Activated CD4-positive, alpha-beta memory T cell treated with anti-CD3 and anti-CD28 coated beads for 36 hours (primary cell): ENCODE measurements at places on chromosomes 12 and 14. TPM values are rescaled to one million over a fixed set of nuclear protein-coding genes. Genes with fewer than 3 reads are reported as not detected.

- peak; percentile 35 for DNase-seq
Measured at GRCh38 chr12:6333566-6333965, 8.3 kb downstream of the TNFRSF1A start.

DNA sequence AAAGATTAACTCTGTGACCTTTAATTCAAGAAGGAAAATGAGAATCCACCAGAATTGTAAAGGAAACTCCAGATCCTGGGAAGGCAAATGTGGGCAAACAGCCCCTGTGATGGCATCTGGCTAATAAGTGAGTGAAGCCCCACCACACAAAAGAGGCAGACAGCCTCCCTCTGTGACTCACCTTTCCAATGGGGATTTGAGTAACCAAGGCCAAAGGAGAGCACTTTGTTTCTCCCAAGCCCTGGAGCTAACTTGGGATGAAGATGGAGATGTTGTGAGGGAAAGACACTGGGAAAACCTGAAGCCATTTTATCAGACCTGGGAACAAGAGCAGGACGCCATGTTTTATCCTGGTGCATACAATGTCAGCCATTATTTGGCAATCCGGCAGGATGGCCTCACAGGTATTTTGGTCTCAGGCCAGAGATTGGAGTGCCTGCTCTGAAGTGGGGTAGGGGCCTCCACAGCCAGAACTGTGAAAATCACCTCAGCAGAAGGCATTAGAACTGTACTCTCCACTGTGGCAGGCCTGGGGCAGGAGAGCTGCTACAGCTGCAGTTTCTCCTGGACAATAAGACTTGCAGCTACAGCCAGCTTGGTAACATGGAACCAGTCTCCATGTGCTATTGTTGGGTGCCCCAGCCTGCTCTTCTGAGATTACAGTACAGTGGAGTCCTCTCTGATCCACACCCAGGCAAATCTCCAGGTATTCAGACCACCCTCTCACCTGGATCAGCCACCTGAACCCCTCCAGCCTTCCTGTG is 96.6 kb upstream of the PCED1B start:
- no peak for DNase-seq

DNA sequence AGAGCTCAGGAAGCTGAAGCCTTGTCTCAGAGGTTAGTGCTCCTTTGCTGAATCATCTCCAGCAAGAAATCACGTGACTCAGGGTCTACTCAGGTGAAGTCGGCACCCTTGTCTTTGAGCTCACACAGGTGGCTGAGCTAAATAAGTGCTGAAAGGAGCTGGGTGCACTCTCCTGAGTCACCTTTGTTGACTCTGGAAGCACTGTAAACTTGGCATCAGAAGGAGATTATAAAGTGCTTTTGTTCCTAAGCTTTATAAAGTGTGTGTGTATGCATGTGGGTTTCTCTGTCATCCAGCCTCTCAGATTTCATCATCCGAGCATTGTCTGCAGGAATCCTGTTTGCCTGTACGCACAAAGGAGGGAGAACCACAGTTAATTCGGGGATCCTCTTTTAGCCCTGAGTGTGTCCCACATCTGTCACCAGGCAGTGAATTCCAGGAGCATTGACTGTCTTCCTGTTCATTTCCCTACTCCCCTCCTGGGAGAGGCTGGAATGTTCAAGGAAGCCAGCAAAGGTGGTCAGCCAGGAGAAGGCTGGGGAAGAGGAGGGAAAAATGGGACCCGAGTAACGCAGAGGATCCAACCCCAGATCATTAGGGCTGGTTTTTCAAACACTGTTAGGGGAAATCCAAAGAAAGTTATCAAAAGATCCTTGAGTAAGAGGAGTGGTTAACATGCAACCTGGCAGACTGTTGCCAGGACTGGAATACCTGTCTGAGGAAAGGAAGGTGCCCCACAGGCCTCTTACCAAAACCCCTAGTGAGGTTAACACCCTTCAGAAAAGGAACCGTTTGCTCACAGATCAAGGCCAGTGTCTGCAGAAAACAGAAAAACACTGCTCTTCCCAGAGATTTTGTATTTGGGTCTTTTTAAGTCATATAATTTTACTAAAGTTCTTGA is 157.5 kb upstream of the HIF1A start:
- DNase-seq: peak; percentile 71

- no peak for DNase-seq
Measured at GRCh38 chr12:78483767-78484315, 380.7 kb upstream of the SYT1 start.

DNA sequence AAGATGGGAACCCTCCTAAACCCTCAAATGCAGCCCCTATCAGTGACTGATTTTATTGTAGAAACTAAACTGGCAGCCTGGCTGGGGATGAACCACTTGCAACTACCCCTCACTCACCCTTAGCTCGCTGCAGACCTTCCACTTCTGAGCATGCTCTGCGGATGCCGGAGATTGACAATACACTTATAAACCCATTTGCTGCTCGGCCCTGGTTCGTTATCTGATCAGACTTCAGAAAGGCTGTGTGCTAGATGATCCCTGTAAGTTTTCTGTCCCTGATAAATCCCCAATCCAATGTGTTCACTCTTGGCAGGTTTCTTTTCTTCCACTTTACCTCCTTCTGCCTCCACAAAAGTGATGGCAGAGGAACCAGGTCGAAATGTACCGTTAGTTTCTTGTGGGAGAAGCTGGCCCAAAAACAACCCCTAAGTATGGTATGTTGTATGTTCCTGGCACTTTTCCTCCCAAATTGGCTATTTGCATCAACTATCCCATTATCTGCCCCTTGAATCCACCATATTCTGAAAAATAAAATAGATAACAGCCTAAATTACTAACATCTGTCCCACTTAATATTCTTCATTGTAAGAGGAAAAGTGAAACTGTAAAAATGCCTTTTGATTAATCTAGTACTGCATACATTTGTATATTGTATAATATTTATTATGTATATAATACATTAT is 18.8 kb downstream of the RPH3A start:
- DNase-seq: no peak

DNA sequence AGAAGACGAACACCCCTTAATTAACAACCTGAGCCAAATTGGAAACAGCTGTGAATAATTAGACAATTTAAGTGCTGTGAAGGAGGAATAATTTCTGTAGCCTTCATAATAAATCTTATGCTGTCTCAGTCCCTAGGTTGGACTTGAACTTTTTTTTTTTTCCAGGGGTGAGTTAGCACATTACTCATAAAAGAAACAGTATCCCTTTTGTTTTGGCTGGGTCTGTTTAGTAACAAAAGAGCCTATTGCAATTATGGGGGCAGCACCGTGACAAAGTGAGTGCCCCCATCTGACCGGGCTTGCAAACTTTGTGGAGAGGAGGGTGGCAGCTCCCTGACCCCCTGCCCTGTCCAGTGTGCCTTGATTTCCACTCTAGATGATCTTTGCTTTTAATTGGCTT is 167.4 kb downstream of the DICER1 start:
- no peak for DNase-seq

SDR9C7 gene
- not detected for total RNA-seq

DNA sequence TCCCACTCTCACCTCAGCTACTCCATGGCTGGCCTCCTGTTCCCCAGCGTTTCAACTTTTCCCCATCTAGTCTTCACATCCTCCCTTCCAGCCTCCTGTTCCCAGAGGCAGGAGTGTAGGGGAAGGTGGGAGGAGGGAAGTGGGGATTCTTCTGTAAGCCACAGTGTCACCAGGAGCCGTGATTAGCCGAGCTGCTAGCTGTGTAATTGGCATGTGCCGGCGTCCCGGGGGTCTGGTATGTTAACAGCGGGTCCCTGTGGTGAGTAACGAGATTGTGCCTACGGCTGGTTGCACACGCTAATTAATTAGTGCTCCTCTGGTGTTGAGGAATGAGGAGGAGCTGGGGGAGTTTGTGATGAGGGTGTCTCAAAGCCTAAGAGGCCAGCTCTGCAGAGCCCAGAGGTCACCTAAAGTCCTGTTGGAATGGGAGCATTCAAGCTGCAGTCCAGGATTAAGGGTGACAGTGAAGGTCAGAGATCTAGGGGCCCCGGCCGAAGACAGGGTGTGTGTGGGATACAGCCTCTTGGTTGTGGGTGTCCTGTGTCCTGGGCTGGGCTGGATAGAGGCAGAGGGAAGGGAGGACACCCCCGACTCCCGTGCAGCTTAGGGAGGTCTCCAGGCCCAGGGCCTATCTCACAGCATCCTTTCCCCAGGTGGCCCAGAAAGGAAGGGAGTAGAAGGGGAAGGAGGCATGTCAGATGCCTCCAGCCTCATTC is 10.0 kb upstream of the CALCOCO1 start:
- DNase-seq: no peak

DNA sequence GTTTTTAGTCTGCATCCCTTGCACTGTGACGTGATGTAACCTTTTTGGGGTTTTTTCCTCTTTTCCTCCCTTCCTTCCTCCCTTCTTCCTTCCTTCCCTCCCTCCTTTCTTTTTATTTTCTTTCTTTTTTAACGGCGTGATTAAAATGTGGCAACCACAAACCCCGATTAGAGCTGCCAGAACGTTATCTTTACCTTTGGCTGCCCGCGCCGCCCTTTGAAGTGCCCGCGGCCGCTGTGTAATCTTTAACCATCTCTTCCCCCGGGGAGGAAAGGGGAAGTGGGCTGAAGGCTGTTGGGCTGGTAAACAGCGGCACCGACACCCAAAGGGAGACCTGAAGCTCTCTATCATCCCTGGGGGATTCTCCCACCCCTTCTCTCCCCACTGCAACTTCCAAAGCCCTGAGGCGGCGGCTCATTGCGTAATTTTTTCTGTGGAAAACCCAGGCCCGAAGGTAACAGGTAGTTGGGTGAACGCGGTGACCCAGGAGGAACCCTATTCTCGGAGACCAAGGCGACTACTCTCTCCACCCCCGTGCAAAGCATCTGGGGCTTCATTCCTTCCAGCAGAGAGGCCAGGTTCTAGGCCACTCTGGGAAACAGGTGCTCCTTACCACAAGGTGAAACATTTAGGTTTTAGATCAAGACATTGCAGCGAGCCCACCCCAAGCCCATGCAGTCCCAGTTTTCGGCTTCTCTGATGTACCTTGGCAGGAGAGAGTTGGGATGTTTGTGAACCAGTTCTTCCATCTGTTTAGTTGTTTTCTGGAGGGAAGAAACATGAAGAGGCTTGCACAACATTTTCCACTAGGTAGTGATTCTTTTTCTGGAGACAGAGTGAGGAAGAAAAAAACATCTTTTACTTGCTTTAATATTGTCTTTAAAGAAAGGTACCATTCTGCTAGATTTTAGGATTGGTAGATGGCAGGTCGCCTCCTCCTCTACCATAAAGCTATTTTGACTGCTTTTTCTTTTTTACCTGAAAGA is 1.5 kb downstream of the LGR5 start:
- DNase-seq: no peak

HSPB8 gene
- not detected for total RNA-seq

OLR1 gene
- total RNA-seq: not detected

SYNE2 gene
- 27.7 TPM for total RNA-seq

GRCh38 chr14:66628636-66629035 is 120.7 kb downstream of the GPHN start:
- DNase-seq: no peak

DNA sequence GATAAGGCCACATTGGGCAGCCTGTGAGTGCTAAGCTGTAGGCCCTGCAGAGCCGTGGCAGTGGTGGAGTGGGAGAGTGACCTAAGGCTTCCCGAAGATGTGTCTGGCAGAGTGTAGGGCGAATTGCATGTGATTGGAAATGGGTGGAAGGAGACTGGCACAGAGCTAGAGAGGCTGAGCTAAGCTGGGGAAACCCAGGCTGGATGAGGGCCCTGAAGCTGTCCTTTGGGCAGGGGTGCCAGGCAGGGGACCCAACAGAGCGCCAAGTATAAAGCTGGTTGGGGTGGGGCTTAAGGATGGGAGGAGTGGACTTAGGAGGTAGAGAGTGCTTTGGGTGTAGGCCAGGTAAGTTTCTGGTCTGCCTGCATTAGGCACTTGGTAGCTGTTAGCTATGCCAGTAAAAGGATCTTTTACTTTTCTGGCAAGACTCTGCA is 47.9 kb downstream of the WDR20 start:
- DNase-seq: no peak

CYP27B1 gene
- 7.1 TPM for total RNA-seq

RTN1 gene
- total RNA-seq: not detected

ACVR1B gene
- 8.0 TPM for total RNA-seq

MMP14 gene
- 1.1 TPM for total RNA-seq

PLA2G1B gene
- not detected for total RNA-seq

MAP1LC3B2 gene
- 0.78 TPM for total RNA-seq

DNA sequence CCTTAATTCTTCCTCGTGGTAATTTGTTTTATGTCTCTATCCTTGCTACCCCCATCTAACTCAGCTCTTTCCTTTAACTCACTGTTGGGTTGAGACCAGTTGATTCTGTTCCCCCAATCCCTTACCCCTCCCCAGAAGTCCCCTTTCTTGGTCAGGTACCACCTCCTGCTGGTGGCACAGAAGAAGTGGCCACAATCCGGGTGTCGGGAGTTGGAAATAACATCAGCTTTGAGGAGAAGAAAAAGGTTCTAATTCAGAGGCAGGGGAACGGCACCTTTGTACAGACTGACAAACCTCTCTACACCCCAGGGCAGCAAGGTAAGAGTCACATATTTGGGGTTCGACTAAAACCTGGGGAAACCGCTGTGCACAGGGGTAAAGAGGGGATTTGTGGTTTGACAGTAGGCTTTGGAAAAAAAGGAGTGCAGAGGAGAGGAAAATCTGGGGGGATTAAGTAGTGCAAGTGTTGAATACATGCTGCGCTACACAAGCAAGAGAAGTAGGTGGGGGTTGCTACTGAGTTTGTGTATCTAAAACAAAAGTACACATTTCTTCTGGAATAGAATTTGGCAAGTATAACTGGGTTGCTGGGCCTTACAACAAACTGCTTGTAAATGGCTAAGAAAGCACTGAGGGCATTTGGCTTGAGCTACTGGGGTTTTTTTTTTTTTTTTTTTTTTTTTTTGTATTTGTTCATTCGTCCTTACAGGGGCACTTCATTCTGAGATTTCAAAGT is 1.3 kb downstream of the A2ML1 start:
- DNase-seq: no peak

DNA sequence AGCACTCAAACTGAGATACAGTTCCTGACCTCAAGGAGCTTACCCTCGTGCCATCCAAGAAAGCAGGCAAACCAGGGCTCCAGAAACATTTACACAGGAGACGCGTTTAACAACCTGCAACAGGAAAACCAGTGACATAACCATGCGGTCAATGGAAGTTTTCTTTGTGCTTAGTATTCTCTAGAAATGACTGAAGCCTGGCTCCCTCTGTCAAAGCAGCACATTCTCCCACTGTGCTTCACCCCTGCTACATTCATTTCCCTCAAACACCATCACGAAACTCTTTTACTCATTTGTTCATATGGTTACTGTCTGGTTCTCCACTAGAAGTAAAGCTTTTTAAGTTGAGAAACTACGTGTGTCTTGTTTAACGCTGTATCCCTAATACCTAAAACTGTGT is 161.3 kb upstream of the CCND2 start:
- peak; percentile 56 for DNase-seq

CCND2 gene
- total RNA-seq: 255 TPM
